ENCODE measurements at places on chromosomes 3 and 15. TPM values are rescaled to one million over a fixed set of nuclear protein-coding genes. Genes with fewer than 3 reads are reported as not detected.
A peak's percentile ranks its signal among the peaks of the same experiment; 100 is the strongest.

SMCO1 gene
- total RNA-seq, result not detected

DNA sequence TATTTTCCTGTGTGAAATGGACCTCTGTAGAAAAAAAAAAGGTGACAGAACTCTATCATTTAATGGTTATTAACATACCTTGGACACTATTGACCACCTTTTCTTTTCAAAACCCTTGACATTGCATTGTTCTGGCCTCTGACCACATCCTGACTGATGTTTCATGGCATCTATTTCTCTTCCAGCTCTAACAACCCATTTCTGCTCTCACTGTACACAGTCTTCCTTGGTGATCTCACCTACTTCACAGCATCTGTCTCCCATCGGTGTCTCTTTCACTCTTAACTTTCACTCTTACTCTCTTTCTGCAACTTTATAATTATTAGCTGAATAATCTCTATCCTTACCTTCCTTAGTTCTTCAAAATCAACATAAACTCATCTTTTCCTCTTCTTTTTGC is 217.4 kb upstream of the CD96 start:
- H3K36me3 ChIP-seq, result no peaks in the 10 kb centered on the region
- H3K27ac ChIP-seq, result no peak overlapping the region
- DNase-seq, result no peak
- H3K4me1 ChIP-seq, result peaks cover 5% of the 10 kb centered on the region

- H3K4me1 ChIP-seq, result peaks cover 11% of the 10 kb centered on the region
- no peak overlapping the region for H3K27ac ChIP-seq
- H3K27me3 ChIP-seq, result no peaks in the 10 kb centered on the region
- no peak overlapping the region for H3K4me3 ChIP-seq
- H3K36me3 ChIP-seq, result no peaks in the 10 kb centered on the region
Measured at GRCh38 chr15:75836959-75837334, 6.3 kb upstream of the UBE2Q2 start.

DNA sequence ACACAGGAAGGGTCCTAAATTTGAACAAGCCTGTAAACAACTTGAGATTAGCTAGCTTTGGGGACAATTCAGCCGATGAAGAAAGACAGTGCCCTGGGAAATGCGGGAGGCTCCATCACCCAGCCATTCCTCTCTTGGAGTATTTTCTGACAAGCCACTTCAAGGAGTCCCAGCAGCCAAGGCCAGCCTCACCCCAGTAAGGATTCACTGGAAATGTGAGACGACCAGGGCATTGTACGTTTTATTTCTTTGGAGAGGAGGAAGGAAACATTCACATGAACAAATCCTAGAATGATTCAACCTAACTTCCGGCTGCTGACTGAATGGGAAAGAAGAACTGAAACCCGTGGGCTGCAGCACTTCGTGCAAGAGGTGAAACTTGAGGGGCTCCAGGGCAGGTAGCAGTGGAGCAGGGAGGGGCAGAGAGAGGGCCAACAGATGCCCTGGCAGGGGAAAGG is 116.4 kb upstream of the ARHGEF3 start:
- no peaks in the 10 kb centered on the region for H3K36me3 ChIP-seq
- H3K27ac ChIP-seq, result no peak overlapping the region
- H3K27me3 ChIP-seq, result no peaks in the 10 kb centered on the region

DNA sequence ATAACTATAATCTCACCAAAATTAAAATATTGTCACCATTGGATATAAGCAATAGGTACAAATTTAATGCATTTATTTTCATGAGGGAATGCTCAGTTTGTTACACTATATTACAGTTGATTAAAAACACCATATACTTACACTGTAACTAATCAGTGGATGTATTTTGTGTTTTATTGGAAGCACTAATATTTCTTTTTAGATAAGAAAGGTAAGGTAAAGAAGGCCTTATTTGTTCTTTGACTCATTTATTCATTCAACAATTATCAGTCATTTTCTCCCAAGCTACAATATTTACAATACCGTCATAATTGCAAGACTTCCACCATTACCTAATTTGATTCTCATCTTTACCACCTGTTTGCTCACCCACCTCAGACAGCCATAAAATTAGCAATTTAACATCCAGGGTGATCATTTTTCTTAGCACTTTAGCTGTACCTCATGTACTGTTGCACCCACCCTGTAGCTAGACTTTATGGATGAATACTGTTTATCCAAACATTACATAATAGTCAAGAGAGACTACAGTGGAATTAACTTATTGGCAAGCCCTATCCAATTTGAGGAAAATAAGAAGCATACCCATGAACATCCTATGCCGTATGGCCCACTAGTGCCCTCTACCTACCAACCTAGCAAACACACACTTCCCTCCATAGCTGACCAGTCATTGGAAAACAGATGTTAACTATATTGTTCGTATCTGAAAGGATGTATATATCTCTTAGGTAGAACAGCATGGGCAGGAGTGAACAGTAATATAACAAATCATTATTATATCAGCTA is 229.6 kb downstream of the BBX start:
- no peaks in the 10 kb centered on the region for H3K27me3 ChIP-seq
- no peak for DNase-seq
- H3K4me1 ChIP-seq, result no peaks in the 10 kb centered on the region
- H3K27ac ChIP-seq, result no peak overlapping the region
- H3K4me3 ChIP-seq, result no peak overlapping the region

DNA sequence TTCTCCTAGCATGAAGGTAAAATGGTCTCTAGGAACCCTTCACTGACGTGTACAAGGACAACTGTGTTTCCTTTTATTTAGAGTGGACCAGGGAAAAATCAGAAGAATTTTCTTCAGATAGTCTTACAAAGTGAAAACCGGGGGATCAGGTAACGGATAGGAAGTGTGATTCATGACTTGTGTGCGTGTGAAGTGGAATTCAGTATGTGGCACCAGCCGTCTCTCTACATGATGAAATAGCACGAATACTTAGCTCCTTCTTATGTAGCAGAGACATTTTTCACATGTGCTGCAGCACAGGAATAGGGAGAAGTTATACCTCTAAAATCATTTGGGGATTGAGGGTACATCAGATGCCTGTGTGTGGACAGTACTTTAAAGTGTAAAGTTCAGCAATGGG is 159.2 kb downstream of the MEX3B start:
- H3K4me1 ChIP-seq, result no peaks in the 10 kb centered on the region
- H3K27me3 ChIP-seq, result no peaks in the 10 kb centered on the region
- H3K4me3 ChIP-seq, result no peak overlapping the region
- no peak for DNase-seq
- no peaks in the 10 kb centered on the region for H3K36me3 ChIP-seq

GUCA1C gene
- total RNA-seq, result not detected

GRCh38 chr3:26256224-26256623 is 366.3 kb upstream of the LRRC3B start:
- H3K27ac ChIP-seq, result no peak overlapping the region
- H3K4me3 ChIP-seq, result no peak overlapping the region
- no peaks in the 10 kb centered on the region for H3K4me1 ChIP-seq
- no peaks in the 10 kb centered on the region for H3K27me3 ChIP-seq

ARL14 gene
- total RNA-seq, result 13.0 TPM

DNA sequence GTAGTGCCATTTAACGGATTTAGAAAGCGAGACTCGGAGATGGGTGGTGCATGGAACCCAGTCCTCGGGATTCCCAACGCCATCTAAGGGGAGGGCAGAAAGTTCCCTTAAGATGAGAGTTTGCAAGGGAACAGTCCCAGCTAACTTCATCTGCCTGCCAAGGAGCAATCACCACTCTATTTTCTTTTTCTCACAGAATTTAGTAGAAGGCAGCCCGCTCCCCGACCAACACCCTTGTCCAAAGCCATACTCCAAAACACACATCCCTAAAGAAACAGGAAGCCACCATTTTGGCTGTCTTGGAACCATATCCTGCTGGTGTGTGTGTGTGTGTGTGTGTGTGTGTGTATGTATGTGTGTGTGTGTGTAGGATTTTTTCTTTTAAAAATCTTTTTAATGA is 7.1 kb upstream of the FGD5 start:
- H3K4me1 ChIP-seq, result no peaks in the 10 kb centered on the region
- 0 out of 2 replicates have a peak, but pooled peaks cover 4% of the 10 kb centered on the region for H3K27me3 ChIP-seq
- no peak overlapping the region for H3K4me3 ChIP-seq
- DNase-seq, result no peak
- no peaks in the 10 kb centered on the region for H3K36me3 ChIP-seq
- H3K27ac ChIP-seq, result no peak overlapping the region

SQOR gene
- 42.2 TPM for total RNA-seq

- peaks cover 9% of the 10 kb centered on the region for H3K36me3 ChIP-seq
- DNase-seq, result no peak
- H3K27me3 ChIP-seq, result peaks cover 2% of the 10 kb centered on the region
- peaks cover 16% of the 10 kb centered on the region for H3K4me1 ChIP-seq
- no peak overlapping the region for H3K27ac ChIP-seq
- peak overlapping the region; percentile 89 for H3K4me3 ChIP-seq
Measured at GRCh38 chr15:89243046-89243690, 611 bp upstream of the FANCI start.

OTOL1 gene
- not detected for total RNA-seq

GRCh38 chr3:160546727-160547126 is 18.6 kb downstream of the KPNA4 start:
- no peaks in the 10 kb centered on the region for H3K27me3 ChIP-seq
- no peaks in the 10 kb centered on the region for H3K4me1 ChIP-seq
- no peak for DNase-seq

DNA sequence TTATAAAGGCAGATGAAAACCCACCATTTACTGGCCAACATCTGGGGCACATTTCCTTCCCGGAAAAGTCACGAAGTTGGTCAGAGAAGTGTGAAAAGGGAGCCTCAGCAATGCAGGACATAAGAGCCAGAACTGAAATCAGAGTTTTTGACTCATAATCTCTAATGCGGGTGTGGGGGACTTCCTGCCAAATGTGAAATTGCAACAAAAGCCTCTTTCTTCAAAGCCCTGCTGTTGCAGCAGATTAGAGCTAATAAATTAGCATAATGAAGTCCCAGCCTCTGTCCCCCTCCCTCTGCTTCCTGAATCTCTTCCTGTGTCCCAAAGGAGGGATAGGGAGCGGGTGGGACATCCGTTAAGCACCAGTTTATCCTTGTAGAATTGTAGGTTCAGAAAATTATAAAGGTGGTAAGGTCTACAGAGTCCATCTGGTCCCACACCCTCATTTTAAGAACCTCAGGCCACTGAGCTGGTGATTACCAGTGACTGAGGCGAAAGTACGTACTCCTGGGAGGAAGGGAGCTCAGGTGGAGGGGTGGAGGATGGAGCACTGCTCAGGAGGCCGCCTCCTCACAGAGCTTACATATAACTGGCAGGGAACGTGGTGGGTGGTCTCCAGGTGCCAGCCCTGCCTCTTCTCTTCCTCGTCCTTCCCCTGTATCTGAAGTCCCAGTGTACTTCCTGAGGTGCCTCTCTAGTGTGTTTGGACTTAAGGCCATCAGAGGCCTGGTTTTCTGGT is 35.0 kb downstream of the ST6GAL1 start:
- H3K27me3 ChIP-seq, result no peaks in the 10 kb centered on the region
- H3K36me3 ChIP-seq, result 0 out of 2 replicates have a peak, but pooled peaks cover 2% of the 10 kb centered on the region
- no peak overlapping the region for H3K4me3 ChIP-seq
- DNase-seq, result no peak

DNA sequence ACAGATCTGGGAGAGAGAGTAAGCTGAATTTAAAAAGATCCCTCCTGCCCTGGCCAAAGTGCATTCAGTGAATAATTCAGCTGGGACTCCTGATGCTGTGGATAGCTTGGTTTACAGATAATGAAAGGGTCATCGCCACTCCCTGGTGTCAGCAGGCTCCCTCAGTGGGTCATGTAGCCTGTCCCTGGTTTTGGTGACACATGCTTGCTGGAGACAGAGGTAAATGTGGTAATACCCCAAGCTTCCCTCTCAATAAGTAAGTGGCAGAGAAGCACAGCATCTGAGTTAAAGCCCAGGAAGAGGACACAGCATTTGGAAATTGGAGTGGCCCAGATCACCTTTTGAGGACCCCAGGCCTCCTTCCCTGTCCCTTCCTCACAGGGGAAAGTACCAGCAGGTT is 1.8 kb downstream of the TMEM115 start:
- no peak for DNase-seq
- 0 out of 2 replicates have a peak, but pooled peaks cover 4% of the 10 kb centered on the region for H3K36me3 ChIP-seq
- peak overlapping the region; percentile 86 for H3K4me3 ChIP-seq

CHRM5 gene
- not detected for total RNA-seq

CLDN16 gene
- total RNA-seq, result 0.20 TPM

GRCh38 chr15:56996093-56996492 is 77.6 kb downstream of the TCF12 start:
- H3K36me3 ChIP-seq, result no peaks in the 10 kb centered on the region
- no peak overlapping the region for H3K27ac ChIP-seq
- H3K4me3 ChIP-seq, result no peak overlapping the region
- no peak for DNase-seq

DNA sequence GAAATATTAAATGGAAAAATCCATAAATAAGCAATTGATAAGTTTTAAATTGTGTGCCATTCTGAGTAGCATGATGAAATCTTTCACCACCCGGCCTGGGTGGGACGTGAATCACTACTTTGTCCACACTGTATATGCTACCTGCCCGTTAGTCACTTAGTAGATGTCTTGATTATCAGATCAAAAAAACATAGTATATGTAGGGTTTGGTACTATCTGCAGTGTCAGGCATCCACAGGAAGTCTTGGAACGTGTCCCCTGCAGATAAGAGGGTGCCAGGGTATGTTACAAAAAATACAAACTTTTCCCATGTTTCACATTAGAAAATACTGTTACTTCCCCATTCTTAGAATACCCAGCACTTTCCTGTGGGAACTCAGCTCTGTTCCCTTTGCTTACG is 35.2 kb downstream of the FAM81A start:
- no peaks in the 10 kb centered on the region for H3K27me3 ChIP-seq
- H3K27ac ChIP-seq, result no peak overlapping the region
- H3K36me3 ChIP-seq, result no peaks in the 10 kb centered on the region
- no peaks in the 10 kb centered on the region for H3K4me1 ChIP-seq
- DNase-seq, result no peak
- no peak overlapping the region for H3K4me3 ChIP-seq

KIF23 gene
- total RNA-seq, result 100 TPM

DNA sequence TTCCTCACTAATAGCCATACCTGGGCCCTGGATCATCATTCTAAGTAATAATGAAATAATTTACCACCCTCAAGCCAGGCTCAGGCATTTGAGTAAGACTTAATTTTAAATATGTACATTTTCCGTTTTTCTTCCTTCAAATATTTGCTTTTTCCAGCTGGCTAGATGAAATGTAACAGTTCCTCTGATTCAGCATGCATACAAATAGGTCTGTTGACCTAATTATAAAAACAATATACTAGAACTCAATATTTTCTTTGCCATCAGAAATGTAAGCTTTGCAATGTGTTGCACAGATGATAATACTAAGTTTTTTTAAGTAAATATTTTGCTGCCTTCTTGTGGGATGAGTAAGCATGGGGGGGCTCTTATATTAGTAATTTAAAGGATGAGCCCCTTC is 91.6 kb downstream of the FEZF2 start:
- no peak overlapping the region for H3K4me3 ChIP-seq
- H3K27me3 ChIP-seq, result no peaks in the 10 kb centered on the region

GRCh38 chr3:181616088-181617070 is 95.3 kb upstream of the SOX2 start:
- no peak overlapping the region for H3K4me3 ChIP-seq
- H3K4me1 ChIP-seq, result no peaks in the 10 kb centered on the region
- H3K36me3 ChIP-seq, result no peaks in the 10 kb centered on the region
- no peaks in the 10 kb centered on the region for H3K27me3 ChIP-seq
- H3K27ac ChIP-seq, result no peak overlapping the region
- DNase-seq, result no peak

GRCh38 chr15:59259137-59259943 is 52.7 kb downstream of the LDHAL6B start:
- no peak for DNase-seq
- peaks cover 51% of the 10 kb centered on the region for H3K4me1 ChIP-seq
- peaks cover 11% of the 10 kb centered on the region for H3K36me3 ChIP-seq

GRCh38 chr3:195181741-195182469 is 89.1 kb downstream of the XXYLT1 start:
- H3K27ac ChIP-seq, result no peak overlapping the region
- no peaks in the 10 kb centered on the region for H3K27me3 ChIP-seq
- no peak overlapping the region for H3K4me3 ChIP-seq
- H3K4me1 ChIP-seq, result peaks cover 23% of the 10 kb centered on the region
- no peaks in the 10 kb centered on the region for H3K36me3 ChIP-seq

All from PC-9 (cell line).